Skin of body (tissue), 3 donors: ENCODE measurements at places on chromosomes 2 and 18. TPM values are rescaled to one million over a fixed set of nuclear protein-coding genes. Genes with fewer than 3 reads are reported as not detected.

Gene GAL3ST2
- 0.30 TPM for total RNA-seq

Gene IKZF2
- 4.4 TPM for total RNA-seq

Gene NFATC1
- total RNA-seq = 18.7 TPM

DNA sequence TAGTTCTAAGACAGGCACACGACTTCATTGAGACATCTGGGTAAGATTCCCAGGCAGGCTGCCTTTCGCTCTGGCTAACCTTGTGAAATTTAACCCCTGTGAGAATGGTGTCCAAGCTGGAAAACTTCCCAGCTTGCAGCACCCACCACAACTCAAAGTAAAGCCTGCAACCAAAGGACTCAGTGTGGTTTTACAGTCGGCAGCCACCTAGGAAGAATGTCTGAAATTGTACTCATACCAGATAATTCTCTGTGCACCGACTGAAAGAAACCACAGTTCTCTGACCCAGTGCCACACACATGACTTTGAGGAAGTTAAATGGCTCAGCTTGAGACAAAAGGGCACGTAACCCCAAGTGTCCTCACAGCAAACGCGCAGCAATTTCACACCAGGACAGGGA, 125.7 kb downstream of the RBMS1 start:
- no peak for DNase-seq

DNA sequence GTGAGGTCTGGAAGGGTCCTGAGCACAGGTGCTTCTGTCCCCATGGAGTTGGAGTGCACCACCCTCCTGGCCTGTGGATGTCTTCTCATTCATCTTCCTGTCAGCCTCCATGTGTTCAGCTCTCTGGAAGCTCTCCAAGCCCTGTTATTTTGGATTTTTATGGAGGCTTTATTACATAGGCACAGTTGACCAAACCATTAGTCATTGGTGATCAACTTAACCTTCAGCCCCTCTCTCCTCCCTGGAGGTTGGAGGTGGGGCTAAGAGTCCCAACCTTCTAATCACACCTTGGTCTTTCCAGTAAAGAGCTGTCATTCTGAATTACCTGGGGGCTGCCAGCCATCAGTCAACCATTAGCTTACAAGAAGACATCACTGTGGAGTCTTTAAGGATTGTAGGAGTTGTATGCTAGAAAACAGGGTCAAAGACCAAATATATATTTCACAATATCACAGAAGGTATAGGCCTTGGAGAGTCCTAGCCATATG, 7.5 kb upstream of the MCFD2 start:
- DNase-seq = no peak

DNA sequence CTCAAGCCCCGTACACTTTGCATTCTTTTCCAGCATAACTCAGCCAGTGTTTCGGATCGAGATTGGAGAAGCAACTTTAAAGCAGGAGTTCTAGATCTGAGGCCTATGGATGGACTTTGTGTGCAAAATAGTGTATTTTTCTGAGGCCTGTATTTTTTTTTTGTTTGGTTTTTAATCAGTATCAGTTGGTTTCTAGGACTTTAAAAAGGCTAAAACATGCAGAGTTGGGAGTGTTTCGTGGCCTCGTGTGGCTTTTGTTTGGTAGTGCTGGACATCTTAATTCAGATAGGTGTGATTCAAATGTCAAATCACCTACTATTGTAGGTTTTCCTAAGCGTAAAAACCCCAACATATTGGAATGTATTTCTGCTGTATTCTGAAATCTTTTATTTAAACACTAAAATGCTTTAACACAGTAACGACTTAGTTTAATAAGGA, 282 bp upstream of the PUS10 start:
- DNase-seq = no peak
